MV-4-11 (cell line): ENCODE measurements at places on chromosomes 2 and 18.
A peak's percentile ranks its signal among the peaks of the same experiment; 100 is the strongest.

- DNase-seq, result no peak
Measured at GRCh38 chr2:240420206-240421104, 15.0 kb upstream of the GPC1 start.

DNA sequence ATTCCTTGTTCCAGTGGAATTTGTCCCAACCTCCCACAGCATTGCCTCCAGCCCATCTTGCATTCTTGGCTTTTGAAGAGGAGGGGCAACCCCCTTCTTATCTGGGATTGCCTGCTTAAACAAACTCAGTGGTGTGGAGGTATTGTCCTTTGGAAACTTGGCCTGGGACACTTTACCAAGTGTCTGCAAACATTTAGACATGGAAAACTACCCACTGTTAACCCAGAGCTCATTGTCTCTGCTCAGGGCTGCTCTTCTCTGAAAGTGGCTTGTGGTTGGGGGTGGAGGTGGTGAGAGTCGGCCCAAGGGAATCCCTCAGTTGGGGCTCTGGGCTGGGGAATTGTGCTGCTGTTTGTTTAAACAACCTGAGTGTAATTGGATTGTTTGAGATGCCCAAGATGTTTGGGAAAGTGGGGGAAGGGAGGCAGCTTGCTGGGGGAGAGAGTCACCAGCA, 178.3 kb upstream of the GATA6 start:
- no peak for DNase-seq

DNA sequence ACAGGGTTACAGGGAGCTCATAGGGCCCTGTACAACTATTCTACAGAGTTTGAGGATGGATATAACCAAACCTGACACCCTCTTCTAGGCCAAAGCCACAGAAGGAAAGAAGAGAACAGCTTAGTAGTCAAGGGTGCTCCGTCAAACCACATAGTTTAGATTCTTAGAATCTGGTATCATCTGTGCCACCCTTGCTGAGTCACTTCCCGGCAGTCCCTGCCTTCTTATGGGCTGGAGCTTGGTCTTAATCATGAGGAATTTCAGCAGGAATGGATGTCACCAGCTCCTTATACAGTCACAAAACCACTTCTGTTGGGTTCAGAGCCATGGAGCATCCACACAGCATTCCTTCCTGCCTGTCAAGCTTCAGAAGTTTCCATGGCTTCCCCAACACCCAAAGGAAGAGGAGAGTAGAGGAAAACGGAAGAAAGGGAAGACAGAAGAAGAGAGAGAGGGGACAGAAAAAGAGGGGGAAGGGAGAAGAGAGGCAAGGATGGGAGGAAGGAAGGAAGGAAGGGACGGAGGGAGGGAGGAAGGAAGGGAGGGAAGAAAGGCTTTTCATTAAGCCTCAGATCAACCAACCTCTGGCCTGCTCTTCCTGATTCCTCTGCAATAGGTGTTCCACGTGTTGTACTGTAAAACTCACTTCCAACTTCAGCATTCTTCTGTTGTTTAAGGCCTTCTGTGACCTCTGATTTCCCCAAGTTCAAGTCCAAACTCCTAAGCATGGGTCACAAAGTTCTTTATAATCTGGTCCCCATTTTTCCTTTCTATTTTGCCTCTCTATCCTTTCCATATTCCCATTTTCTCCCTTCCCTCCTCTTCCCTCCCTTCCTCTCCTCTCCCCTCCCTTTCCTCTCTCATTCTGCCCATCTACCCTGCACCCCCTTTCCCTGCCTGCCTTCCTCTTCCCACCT, 246.1 kb upstream of the TNP1 start:
- peak; percentile 72 for DNase-seq

GRCh38 chr2:8138923-8139667, 542.8 kb upstream of the ID2 start:
- peak; percentile 23 for DNase-seq

GRCh38 chr18:79375441-79376154, 20.1 kb upstream of the NFATC1 start:
- DNase-seq, result no peak

DNA sequence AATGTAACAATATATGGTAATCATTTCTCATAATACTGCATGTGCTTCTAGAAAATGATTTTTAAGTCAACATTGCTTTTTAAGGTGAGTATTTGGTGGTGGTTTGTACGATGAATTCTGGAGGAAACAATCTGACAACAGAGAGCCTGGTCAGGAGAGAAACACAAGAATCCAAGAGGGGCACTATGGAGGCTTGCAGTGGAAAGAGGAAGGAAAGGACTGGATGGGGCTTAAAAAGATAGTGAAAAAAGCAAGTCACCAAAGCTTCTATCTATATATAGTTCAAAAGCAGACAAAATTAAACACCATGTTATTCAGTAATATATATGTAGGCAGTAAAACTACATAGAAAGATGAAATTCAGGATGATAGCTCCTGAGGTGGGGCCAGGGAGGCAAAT, 109.4 kb upstream of the SERTAD2 start:
- peak; percentile 23 for DNase-seq

DNA sequence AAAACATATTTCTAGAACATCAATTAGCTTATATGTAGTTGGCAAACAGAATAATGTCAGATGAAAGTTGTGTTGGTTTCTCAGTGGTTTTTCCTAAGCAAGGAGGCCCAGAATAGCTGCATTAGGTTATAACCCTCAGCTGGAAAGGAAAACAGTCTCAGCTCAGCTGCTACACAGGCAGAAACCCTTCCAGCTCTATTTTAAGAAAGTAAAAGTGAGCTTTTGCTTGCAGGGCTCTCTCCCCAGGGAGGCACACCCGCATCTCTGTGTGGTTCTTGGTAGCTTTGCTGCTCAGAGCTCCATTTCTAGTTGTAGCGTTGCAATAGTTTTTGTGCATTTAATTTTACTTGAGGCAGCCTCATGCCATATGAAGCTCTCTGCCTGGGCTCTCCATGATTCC, 54.6 kb downstream of the PIKFYVE start:
- DNase-seq, result no peak

DNA sequence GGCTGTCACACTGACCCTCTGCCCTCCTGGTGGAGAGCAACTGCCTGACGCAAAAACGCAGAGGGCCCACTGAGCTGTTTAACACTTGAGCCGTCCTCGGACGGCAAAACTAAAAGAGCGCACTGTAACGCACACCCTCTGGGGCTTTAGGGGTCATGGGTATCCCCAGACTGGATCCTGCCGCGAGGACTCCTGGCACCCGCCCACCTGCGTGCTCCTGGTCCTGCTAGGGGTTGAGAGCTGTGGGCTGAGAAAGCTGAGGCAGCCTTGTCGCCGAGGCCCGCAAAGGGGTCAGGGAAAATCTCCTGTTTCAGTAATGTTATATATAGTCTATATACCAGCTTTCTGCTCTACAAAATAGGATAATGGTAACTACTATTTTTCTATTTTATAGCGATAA, 39.1 kb downstream of the MDH1 start:
- DNase-seq, result no peak

GRCh38 chr18:8766559-8767293, 61.4 kb downstream of the MTCL1 start:
- no peak for DNase-seq

DNA sequence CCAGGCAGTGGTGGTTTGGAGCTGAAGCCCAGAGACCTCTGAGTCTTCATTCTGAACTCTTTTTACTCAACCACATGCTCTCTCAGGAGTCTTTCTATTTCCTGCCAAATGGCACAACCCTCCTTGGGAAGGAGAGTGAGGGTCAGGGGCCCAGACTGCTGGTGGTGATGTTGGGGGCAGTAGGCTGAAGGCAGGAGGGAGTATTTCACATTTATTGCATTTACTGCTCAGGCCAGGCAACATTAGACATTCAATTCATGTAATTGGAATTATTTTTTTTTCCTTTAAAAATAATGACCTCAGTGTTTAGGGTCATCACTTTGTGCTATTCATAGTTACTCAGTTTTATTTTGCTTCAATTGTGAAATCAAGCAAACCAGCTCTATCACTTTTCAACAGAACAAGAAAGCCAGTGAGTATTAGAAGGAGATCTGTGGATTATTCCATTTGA, 311.3 kb upstream of the NT5C1B start:
- DNase-seq, result no peak

DNA sequence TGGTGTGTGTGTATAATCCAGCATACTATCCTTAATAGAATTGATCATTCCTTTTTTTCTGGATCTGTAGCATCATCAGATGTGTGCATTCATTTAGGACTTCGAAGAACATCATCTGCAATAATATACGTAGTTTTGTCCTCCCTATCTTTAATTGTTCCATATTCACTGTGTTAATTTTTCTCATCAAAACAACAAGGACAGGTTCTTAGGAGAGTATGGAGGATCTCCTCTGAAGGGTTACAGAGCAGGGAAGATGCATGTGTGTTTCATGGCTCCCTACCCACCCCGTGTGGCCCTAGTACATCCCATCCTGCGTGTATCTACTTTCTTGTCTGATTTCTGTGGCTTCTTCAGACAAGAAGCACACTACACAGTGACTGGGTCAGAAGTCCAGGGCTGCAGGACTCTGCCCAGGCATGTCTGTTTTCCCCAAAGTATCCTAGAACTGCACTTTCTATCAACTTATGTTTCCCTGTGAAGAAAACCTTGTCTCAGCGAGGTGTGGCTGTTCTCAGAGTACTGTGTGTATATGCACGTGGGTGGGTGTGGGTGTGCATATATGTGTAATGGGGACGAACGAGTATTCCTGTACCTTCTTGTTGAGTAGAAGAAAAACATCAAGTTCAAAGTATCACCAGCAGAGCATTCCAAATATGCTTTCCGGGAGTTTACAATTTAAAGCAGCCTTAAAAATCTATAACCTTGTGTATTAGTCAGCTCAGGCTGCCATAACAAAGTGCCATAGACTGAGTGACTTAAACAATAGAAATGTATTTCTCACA, 220.4 kb upstream of the FOSL2 start:
- no peak for DNase-seq

GRCh38 chr2:31204783-31205182, 12.5 kb downstream of the CAPN14 start:
- DNase-seq, result no peak

GRCh38 chr2:169042856-169043255, 11.7 kb upstream of the ABCB11 start:
- DNase-seq, result no peak

- DNase-seq, result no peak
Measured at GRCh38 chr2:179861027-179861415, 391 bp downstream of the ZNF385B start.

- peak; percentile 87 for DNase-seq
Measured at GRCh38 chr2:105731511-105731910, 13.2 kb upstream of the NCK2 start.

GRCh38 chr2:106076941-106077340, 117.2 kb downstream of the UXS1 start:
- DNase-seq, result no peak

DNA sequence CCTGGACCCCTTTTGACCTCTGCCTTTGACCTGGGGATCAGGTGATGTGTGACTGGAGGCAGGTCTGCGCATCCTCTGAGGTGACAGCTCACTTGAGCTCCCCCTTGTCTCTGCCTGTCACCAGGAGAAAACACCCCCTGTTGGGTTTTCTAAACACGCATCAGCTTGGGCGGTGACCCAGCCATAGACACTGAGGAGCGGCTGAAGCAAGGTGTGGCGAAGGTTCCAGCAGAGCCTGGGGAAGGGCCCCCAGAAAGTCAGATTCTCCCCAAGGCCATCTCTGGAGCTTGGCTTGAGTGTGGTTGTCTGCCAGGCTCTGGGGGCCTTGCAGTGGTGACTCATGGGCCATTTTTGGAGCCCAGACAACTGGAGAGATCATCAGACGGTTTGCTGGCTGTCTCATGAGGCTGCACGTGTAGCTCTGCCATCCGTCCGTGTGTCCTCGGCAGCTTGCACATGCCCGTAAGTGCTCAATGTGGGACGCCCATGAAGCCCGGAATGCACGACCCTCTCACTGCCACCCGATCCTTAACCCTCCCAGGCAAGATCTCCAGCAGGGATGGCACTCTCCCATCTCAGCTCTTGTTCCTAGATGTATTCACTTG, 29.4 kb downstream of the SIX3 start:
- no peak for DNase-seq

GRCh38 chr2:175621821-175622220, 380.2 kb downstream of the LNPK start:
- no peak for DNase-seq

DNA sequence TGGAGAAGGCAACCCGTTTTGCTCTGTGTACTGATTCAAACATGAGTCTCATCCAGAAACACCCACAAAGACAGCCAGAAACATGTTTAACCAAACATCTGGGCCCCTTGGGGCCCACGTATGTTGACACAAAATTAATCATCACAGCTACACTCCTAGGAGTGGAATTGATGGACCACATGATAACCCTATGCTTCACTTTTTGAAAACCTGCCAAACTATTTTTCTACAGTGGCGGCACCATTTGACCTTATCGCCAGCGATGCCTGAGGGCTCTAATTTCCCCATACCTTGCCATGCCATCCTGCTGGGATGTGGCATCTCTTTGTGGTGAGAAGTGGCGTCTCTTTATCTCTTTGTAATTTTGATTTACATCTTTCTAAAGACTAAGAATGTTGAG, 38.5 kb downstream of the PSMG2 start:
- DNase-seq, result no peak

DNA sequence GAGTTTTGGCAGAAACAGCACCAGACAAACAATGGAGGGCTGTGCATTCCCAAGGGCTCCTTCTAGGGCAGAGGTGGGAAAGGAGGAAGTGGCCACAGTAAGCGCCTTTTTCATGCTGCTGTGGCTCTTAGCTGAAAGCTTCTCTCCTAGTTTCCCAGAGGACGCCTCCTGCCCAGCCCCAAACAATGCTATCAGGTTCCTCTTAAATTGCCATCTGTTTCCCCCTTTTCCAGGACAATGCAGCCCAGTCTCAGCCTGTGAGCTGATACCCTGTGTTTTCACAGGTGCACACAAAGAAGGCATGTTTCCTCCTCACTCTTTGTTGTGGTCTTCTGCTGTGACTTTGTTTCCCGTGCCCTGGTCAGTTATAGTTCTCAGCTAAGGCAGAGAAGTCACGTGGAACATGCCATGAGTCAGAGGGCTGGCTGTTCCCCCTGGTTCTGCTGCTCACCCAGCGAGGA, 5.4 kb upstream of the FAM124B start:
- DNase-seq, result no peak

GRCh38 chr2:233470011-233470687, 96.4 kb downstream of the USP40 start:
- no peak for DNase-seq

- no peak for DNase-seq
Measured at GRCh38 chr18:74840492-74841167, 243.0 kb downstream of the ZNF407 start.

DNA sequence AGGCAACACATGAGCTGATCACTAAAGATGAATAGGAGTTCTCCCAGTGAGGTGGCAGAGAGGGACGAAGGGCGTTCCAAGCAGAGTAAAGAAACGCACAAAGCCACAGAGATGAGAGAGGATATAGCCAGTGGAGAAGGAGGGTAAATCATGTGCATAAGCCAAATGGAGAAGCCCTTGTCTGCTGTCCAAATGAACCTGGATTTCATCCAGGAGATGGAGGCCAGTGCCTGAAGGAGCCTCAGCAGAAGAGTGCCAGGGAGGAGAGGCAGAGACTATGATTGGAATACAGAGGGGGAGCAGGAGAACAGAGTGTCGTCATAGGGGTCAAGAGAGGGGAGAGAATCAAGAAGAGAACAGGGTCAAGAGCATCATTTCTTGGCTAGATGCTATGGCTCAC, 48.9 kb upstream of the STPG4 start:
- no peak for DNase-seq
